Esophagus muscularis mucosa (tissue), 4 donors: ENCODE measurements at places on chromosomes 6 and 20. TPM values are rescaled to one million over a fixed set of nuclear protein-coding genes. Genes with fewer than 3 reads are reported as not detected.

DNA sequence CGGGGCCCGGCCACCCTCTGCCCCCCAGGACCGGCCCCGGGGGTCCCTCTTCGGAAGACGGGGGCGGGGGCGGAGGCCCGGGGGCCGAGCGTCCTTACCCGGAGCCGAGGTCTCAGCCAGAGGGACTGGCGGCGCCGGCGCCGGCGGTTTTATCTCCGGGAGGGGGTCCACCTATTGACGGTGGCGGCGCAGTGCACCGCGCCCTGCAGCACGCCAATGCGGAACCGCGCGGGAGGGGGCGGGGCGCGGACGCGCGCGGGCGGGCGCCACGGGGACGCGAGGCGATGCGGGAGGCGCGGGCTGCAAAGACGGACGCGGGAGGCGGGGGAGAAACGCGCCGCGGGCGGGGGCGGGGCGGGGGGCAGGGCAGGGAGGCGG, at the start of gene EEF1A2:
Gene EEF1A2 (minus strand): TSS at position 124 of the 378 bp plus-strand sequence. CDS start 1,320 bp downstream, outside the sequence.
- peaks cover 37% of the 10 kb centered on the region for H3K27me3 ChIP-seq
- peaks cover 54% of the 10 kb centered on the region for H3K4me1 ChIP-seq
- no peak within 1 kb of the TSS for H3K27ac ChIP-seq
- no peak for DNase-seq

- H3K36me3 ChIP-seq: no peaks in the 10 kb centered on the region
- peaks cover 6% of the 10 kb centered on the region for H3K4me1 ChIP-seq
- H3K27me3 ChIP-seq: no peaks in the 10 kb centered on the region
- H3K4me3 ChIP-seq: no peak overlapping the region
Observed at GRCh38 chr6:168708526-168708925, 267.5 kb downstream of the SMOC2 start.

DNA sequence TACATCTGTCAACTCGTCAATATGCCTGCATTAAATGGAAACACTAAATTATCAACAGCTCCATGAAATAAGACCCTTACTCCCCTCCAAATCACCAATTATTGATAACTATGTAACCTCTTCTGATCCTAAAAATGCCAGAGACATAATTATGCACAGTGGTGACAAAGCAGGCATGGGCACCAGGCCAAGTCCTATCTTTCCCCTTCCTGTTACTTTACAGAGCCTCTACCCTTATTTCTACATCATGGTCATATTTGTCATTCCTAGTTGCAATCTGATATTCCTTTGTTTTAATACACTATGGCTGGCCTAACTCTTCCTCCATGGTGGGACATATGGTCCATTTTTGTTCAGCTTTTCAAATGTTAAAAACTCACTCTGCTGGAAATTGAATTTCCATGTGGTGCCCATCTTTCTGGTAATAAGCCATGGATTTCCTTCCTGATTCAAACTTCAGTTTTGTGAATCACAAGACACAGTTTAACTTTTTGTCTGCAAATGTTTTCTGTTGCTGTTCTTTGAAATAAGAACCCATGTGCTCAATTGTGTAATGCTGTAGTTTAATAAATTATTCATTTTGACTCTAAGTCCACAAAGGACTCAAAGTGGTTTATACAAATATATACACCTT, 41.8 kb upstream of the ARFGEF2 start:
- peaks cover 3% of the 10 kb centered on the region for H3K4me1 ChIP-seq
- H3K4me3 ChIP-seq: no peak overlapping the region
- H3K36me3 ChIP-seq: no peaks in the 10 kb centered on the region
- no peak for DNase-seq
- no peaks in the 10 kb centered on the region for H3K27me3 ChIP-seq

GRCh38 chr20:5688431-5688972, 61.7 kb upstream of the SHLD1 start:
- no peaks in the 10 kb centered on the region for H3K36me3 ChIP-seq
- peaks cover 9% of the 10 kb centered on the region for H3K4me1 ChIP-seq
- H3K4me3 ChIP-seq: no peak overlapping the region
- H3K27ac ChIP-seq: peak overlapping the region; percentile 36

DNA sequence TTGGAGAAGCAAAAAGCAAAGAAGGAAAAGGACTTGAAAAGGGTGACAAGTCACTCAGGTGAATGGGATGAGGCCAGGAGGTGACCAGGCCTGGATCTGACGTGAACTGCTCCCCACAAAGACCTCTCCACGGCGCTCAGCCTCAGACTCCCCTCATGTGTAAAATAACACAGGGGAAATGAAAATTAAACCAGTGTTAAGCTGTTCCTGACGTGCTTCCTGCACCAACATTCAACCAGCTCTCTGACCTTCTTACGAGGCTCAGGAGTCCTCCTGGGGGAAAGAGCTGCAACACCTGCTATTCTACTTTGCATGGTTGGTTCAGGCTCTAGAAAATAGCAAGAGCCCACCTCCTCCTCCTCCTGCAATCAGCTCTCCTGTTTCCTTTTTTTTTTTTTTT, 256.7 kb downstream of the ATXN1 start:
- H3K27ac ChIP-seq: no peak overlapping the region
- H3K4me1 ChIP-seq: peaks cover 22% of the 10 kb centered on the region
- DNase-seq: no peak
- no peaks in the 10 kb centered on the region for H3K27me3 ChIP-seq

DNA sequence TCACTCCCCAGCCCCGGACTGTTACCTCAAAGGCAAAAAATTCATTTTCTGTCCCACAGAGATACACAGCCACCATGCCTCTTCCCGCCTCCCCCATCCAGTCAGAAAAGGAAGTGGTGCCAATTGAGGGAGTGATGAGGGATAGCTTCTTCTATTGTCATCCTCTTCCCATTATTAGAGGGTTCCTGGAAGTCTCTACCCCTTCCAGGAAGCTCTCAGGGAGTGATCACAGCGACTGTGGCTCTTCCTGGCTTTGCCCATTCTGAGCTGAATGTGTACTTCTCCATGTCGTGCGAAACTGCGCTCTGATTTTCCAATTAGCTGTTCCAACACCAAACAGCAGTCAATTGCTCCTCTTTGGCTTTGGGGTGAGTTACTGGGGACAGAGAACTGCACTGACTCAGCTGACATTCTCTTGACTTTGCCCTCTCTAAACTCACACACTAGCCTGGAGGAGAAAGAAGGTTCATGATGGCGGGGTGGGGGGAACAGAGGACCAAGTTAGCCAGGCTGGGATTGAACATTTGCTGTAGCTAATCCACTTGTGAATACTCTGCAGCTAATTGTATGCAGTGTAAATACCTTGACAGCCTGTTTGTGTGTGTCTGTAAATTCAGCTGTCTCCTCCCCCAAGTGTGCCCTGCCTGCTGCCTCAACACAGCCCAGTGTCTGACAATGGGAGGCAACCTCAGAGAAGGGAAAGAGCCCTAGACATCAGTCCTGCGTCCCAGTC, 2.4 kb upstream of the MDGA1 start:
- no peak for DNase-seq
- H3K4me1 ChIP-seq: peaks cover 41% of the 10 kb centered on the region
- peaks cover 5% of the 10 kb centered on the region for H3K27me3 ChIP-seq
- peak overlapping the region; percentile 12 for H3K27ac ChIP-seq
- H3K4me3 ChIP-seq: no peak overlapping the region

GRCh38 chr6:29813809-29814208, 13.8 kb upstream of the HLA-G start:
- no peaks in the 10 kb centered on the region for H3K27me3 ChIP-seq
- no peak overlapping the region for H3K4me3 ChIP-seq
- H3K27ac ChIP-seq: no peak overlapping the region
- no peaks in the 10 kb centered on the region for H3K36me3 ChIP-seq

GRCh38 chr20:15214051-15214450, 876.6 kb upstream of the FLRT3 start:
- H3K36me3 ChIP-seq: no peaks in the 10 kb centered on the region
- no peak overlapping the region for H3K27ac ChIP-seq
- no peaks in the 10 kb centered on the region for H3K27me3 ChIP-seq
- no peak for DNase-seq
- no peaks in the 10 kb centered on the region for H3K4me1 ChIP-seq

GRCh38 chr6:57177545-57178265, 5.6 kb downstream of the BAG2 start:
- H3K4me1 ChIP-seq: peaks cover 85% of the 10 kb centered on the region
- DNase-seq: no peak
- H3K27ac ChIP-seq: peak overlapping the region; percentile 96
- H3K36me3 ChIP-seq: peaks cover 4% of the 10 kb centered on the region

GRCh38 chr20:36548006-36548315, 6.6 kb downstream of the MYL9 start:
- peaks cover 54% of the 10 kb centered on the region for H3K36me3 ChIP-seq
- DNase-seq: no peak
- H3K27ac ChIP-seq: peak overlapping the region; percentile 97

DNA sequence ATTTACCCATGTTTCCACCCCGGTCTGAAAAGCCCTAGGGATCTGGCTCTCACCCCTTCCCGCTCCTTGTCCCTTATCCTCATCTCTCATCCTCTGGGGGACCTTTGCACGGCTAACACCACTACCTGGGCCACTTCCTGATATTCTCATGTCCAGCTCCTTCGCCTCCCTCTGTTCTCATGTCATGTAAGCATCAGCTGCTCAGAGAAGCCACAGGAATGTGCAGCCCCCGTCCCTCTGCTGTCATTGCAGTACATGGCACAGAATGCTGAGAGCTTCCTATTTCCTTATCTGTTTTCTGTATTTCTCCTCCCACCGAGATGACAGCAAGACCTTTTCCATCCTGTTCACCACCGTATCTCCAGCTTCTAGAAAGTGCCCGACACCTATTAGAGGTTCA, 102.4 kb downstream of the MTHFD1L start:
- no peak for DNase-seq
- H3K36me3 ChIP-seq: no peaks in the 10 kb centered on the region
- no peaks in the 10 kb centered on the region for H3K4me1 ChIP-seq
- no peaks in the 10 kb centered on the region for H3K27me3 ChIP-seq

The NFATC2 gene
- total RNA-seq: 8.8 TPM

The KCNK16 gene
- total RNA-seq: not detected

DNA sequence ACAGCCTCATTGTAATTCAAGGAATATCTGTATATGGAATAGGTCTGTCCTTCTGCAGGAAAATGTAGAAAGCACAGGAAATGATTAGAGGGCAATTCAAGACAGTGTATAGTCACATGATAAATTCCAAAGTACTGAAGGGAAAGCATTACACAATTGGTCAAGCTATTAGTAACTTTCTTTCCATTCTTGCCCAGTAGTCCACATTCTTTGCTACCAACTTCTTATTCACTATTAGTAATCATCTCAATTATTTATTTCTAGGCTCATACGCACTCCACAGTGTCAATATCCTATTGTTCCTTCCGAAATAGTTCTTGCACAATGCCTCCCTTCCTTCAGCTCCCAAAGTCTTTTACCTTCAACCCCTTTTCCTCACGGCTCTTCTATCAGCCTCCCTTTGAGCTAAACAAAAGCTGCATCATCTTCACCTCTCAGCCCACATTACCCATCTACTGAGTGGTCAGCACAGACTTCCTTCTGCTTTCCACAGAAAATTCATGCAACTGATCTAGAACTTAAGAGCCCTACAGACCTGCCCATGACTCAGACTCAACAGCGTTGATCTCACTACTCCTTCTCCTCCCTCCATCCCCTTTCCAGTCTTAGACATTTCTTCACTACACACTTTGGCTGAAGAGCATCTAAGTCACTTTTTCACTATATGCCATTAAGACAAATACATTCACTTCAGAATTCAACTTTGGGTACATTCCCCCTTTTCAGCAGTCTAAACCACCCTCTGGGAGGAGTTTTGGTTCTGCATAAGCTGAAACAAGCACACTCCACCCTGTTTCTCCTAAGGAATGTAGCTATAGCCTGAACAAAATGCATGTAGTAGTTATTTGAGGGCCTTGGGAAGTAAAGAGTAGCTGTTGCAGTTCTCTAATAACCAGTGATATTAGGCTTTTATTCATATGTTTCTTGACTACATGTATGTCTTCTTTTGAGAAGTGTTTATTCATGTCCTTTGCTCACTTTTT, 157.9 kb downstream of the KIF16B start:
- H3K4me3 ChIP-seq: no peak overlapping the region
- no peaks in the 10 kb centered on the region for H3K4me1 ChIP-seq
- H3K27ac ChIP-seq: no peak overlapping the region
- DNase-seq: peak; percentile 12

The RBM24 gene
- 21.2 TPM for total RNA-seq

DNA sequence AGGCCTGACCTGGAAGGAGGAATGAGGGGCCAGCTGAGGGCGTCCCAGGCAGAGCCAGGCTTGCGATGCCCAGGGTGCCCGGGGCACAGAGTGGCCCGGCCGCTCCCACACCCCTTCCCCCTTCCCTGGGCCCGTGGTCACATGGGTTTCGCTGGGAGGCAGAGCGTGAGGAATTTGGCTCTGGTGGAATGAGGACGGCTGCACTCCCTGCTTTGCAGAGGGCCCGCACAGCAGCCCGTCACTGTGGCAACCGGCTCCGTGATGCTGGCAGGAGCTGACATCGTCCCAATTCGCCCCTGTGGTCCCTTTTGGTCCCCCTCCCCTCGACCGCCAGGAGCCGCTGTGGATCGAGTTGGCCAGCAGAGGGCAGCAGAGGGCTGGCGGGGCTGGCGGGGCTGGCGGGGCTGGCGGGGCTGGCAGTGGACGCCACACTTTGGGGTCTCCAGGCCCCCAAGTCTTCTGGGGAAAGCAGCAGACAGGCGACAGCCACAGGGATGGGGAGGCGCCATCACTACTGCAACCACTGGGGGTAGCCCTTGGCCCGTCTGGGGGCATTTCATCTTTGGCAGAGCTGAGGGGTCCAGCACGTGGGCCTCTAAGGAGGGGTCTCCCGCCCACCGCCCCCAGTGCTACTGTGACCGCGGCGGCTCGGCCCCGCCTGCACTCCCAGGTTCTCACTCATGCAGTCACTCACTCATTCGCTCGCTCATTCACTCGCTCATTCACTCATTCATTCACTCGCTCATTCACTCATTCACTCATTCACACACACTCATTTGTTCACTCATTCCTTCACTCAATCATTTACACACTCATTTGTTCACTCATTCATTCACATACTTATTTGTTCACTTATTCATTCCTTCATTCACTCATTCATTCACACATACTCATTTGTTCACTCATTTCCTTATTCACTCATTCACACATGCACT, 49.7 kb upstream of the BHLHE23 start:
- H3K27ac ChIP-seq: no peak overlapping the region
- peaks cover 10% of the 10 kb centered on the region for H3K4me1 ChIP-seq
- no peak overlapping the region for H3K4me3 ChIP-seq
- no peaks in the 10 kb centered on the region for H3K36me3 ChIP-seq

GRCh38 chr6:139722530-139722929, 348.1 kb upstream of the CITED2 start:
- no peak overlapping the region for H3K27ac ChIP-seq
- no peak for DNase-seq
- H3K27me3 ChIP-seq: no peaks in the 10 kb centered on the region
- H3K36me3 ChIP-seq: no peaks in the 10 kb centered on the region
- H3K4me1 ChIP-seq: no peaks in the 10 kb centered on the region

- no peak for DNase-seq
- H3K36me3 ChIP-seq: peaks cover 12% of the 10 kb centered on the region
- H3K27ac ChIP-seq: no peak overlapping the region
- H3K4me3 ChIP-seq: no peak overlapping the region
- H3K4me1 ChIP-seq: peaks cover 26% of the 10 kb centered on the region
Observed at GRCh38 chr20:59948212-59948611, 8.0 kb downstream of the FAM217B start.

GRCh38 chr6:157574851-157575424, 193.9 kb downstream of the ZDHHC14 start:
- no peak overlapping the region for H3K27ac ChIP-seq
- H3K4me1 ChIP-seq: no peaks in the 10 kb centered on the region
- peak; percentile 72 for DNase-seq
- H3K4me3 ChIP-seq: no peak overlapping the region
- H3K27me3 ChIP-seq: no peaks in the 10 kb centered on the region
- no peaks in the 10 kb centered on the region for H3K36me3 ChIP-seq

The CLPSL1 gene
- total RNA-seq: not detected

The LPA gene
- total RNA-seq: not detected

- no peak for DNase-seq
- no peak overlapping the region for H3K27ac ChIP-seq
- peaks cover 9% of the 10 kb centered on the region for H3K27me3 ChIP-seq
Observed at GRCh38 chr6:40695750-40696415, 108.7 kb upstream of the LRFN2 start.
